ENCODE measurements at places on chromosomes 1 and 21. TPM values are rescaled to one million over a fixed set of nuclear protein-coding genes. Genes with fewer than 3 reads are reported as not detected.

GRCh38 chr1:15989776-15990175 lies 13.9 kb upstream of the ZBTB17 start:
- DNase-seq: no peak

The TMEM82 gene
- total RNA-seq: not detected

GRCh38 chr1:202834771-202835547 lies 24.2 kb downstream of the PCAT6 start:
- no peak for DNase-seq

The KRTAP19-3 gene
- total RNA-seq: not detected

The PLA2G2A gene
- total RNA-seq: 1,320 TPM

The NMNAT2 gene
- total RNA-seq: 40.0 TPM

The ZNF669 gene
- 3.2 TPM for total RNA-seq

GRCh38 chr21:10627316-10627863 lies 106.0 kb downstream of the TPTE start:
- no peak for DNase-seq

The CYP4Z1 gene
- not detected for total RNA-seq

GRCh38 chr1:103247517-103247916 lies 139.2 kb upstream of the COL11A1 start:
- DNase-seq: no peak
